ENCODE measurements at places on chromosomes 1 and 21. TPM values are rescaled to one million over a fixed set of nuclear protein-coding genes. Genes with fewer than 3 reads are reported as not detected.

The LGR6 gene
- total RNA-seq: not detected

The ACTL8 gene
- total RNA-seq: 0.28 TPM

The KIF21B gene
- total RNA-seq: 0.36 TPM

The TTLL10 gene
- total RNA-seq: not detected

The FNDC10 gene
- total RNA-seq: 0.28 TPM

The SIKE1 gene
- total RNA-seq: 49.1 TPM

The DMAP1 gene
- 18.1 TPM for total RNA-seq

The CYP4X1 gene
- total RNA-seq: not detected

The ANKRD65 gene
- not detected for total RNA-seq

- no peak for DNase-seq
- no peaks in the 10 kb centered on the region for H3K27me3 ChIP-seq
- no peak overlapping the region for H3K27ac ChIP-seq
- no peaks in the 10 kb centered on the region for H3K4me1 ChIP-seq
- H3K4me3 ChIP-seq: no peak overlapping the region
Observed at GRCh38 chr1:215133532-215133931, 51.0 kb downstream of the KCNK2 start.

DNA sequence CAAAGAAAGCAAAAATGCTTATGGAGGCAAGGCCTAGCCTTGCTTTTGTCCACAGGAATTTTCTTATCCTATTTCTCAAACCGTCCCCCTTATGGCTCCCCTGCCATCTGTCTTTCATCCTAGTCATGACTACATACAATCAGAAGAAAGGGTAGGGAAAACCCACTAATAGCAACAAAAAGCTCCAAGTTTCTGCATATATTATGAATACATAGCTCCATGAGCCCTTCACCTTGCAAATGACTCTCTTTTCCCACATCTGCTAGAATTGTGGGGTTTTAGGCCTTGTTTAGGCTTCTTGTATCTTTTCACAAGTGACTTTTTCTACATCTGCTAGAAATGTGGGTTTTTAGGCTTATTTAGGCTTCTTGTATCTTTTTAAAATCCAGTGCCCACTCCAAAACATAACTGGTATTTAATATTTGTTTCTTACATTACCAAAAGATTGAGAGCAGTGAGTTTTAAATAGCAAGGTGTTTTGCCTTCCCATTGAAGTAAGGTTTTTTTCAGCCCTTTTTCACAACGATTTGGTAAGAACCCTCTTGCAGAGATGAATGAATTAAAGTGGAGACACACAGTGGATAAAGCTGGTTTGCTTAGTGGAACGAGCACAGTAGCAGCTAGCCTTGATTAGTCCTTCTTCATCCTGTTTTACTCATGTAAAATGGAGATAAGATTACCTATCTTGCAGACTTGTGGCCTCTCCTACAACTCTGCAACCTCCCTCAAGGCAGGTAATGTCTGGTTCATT, 4.4 kb downstream of the GADD45A start:
- peaks cover 5% of the 10 kb centered on the region for H3K4me1 ChIP-seq
- no peak overlapping the region for H3K27ac ChIP-seq
- H3K27me3 ChIP-seq: no peaks in the 10 kb centered on the region
- no peak for DNase-seq
- no peak overlapping the region for H3K4me3 ChIP-seq

- H3K36me3 ChIP-seq: no peaks in the 10 kb centered on the region
- H3K27ac ChIP-seq: no peak overlapping the region
- no peak for DNase-seq
- H3K4me1 ChIP-seq: no peaks in the 10 kb centered on the region
- H3K4me3 ChIP-seq: no peak overlapping the region
Observed at GRCh38 chr21:44428281-44428960, 26.9 kb upstream of the LRRC3 start.

- H3K36me3 ChIP-seq: peaks cover 23% of the 10 kb centered on the region
- no peak overlapping the region for H3K4me3 ChIP-seq
- H3K27me3 ChIP-seq: no peaks in the 10 kb centered on the region
- no peaks in the 10 kb centered on the region for H3K4me1 ChIP-seq
- no peak for DNase-seq
Observed at GRCh38 chr1:1291023-1291528, 10.8 kb downstream of the SCNN1D start.

- no peaks in the 10 kb centered on the region for H3K27me3 ChIP-seq
- no peaks in the 10 kb centered on the region for H3K4me1 ChIP-seq
- H3K4me3 ChIP-seq: no peak overlapping the region
- DNase-seq: no peak
Observed at GRCh38 chr21:25960402-25960801, 210.2 kb downstream of the APP start.

DNA sequence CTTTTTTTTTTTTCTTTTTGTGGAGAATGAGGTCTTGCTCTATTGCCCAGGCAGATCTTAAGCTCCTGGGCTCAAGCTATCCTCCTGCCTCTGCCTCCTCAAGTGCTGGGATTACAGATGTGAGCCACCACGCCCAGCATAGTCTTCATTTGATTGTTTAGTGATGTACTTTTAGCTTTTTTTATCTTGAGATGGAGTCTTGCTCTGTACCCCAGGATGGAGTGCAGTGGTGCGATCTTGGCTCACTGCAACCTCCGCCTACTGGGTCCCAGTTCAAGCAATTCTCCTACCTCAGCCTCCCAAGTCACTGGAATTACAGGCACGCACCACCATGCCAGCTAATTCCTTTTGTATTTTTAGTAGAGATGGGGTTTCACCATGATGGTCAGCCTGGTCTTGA, 24.0 kb upstream of the LRRC3 start:
- no peak for DNase-seq
- H3K27ac ChIP-seq: no peak overlapping the region
- no peaks in the 10 kb centered on the region for H3K4me1 ChIP-seq
- no peaks in the 10 kb centered on the region for H3K27me3 ChIP-seq
- no peak overlapping the region for H3K4me3 ChIP-seq
